ENCODE measurements at places on chromosomes 11 and 22. TPM values are rescaled to one million over a fixed set of nuclear protein-coding genes. Genes with fewer than 3 reads are reported as not detected.

- peaks cover 41% of the 10 kb centered on the region for H3K4me1 ChIP-seq
- DNase-seq = no peak
- no peak overlapping the region for H3K4me3 ChIP-seq
- H3K27me3 ChIP-seq = no peaks in the 10 kb centered on the region
- H3K36me3 ChIP-seq = no peaks in the 10 kb centered on the region
- H3K27ac ChIP-seq = peak overlapping the region; percentile 86
These were observed 3.2 kb downstream of the SCGB1A1 start for GRCh38 chr11:62421996-62422395.

- no peak overlapping the region for H3K27ac ChIP-seq
- H3K36me3 ChIP-seq = no peaks in the 10 kb centered on the region
- H3K27me3 ChIP-seq = no peaks in the 10 kb centered on the region
These were observed 40.5 kb upstream of the DDI1 start for GRCh38 chr11:103995896-103996295.

GRCh38 chr22:49169074-49169744 lies 658.5 kb downstream of the BRD1 start:
- no peaks in the 10 kb centered on the region for H3K4me1 ChIP-seq
- H3K27ac ChIP-seq = no peak overlapping the region
- no peaks in the 10 kb centered on the region for H3K27me3 ChIP-seq

DAGLA gene
- 1.5 TPM for total RNA-seq

GRCh38 chr22:20434264-20434751 lies 3.3 kb downstream of the SCARF2 start:
- no peak overlapping the region for H3K27ac ChIP-seq
- DNase-seq = no peak
- peaks cover 64% of the 10 kb centered on the region for H3K4me1 ChIP-seq
- no peaks in the 10 kb centered on the region for H3K27me3 ChIP-seq
- H3K36me3 ChIP-seq = no peaks in the 10 kb centered on the region
- no peak overlapping the region for H3K4me3 ChIP-seq

LSP1 gene
- 32.7 TPM for total RNA-seq

DNA sequence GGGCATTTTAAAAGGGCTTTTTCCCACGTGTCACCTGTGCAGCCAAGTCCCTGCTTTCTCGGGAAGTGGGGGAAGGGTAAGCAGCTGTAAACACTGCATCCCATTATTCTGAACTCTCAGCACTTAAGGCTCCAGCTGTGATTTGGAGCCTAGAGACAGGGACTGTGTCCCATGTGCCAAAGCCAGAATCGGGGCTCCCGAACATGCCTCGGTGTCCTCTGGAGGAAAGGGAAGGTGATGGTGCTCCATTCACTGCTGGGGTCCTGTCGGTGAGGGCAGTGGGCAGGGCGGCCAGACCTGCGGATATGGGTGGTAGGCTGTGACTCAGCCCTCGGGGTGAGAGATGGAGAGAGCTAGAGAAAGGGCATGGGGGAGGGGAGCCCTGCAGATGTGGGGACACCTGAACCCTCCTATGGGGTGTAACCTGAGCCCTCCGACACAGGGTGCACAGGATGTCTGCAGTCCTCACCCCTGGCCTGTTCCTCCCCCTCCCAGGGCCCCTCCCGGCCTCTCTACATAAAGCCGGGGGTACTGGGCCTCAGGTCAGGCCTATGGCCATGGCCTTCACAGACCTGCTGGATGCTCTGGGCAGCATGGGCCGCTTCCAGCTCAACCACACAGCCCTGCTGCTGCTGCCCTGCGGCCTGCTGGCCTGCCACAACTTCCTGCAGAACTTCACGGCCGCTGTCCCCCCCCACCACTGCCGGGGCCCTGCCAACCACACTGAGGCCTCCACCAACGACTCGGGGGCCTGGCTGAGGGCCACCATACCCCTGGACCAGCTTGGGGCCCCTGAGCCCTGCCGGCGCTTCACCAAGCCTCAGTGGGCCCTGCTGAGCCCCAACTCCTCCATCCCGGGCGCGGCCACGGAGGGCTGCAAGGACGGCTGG lies 31.8 kb downstream of the CAPN1 start:
- H3K4me3 ChIP-seq = no peak overlapping the region
- no peaks in the 10 kb centered on the region for H3K4me1 ChIP-seq
- H3K36me3 ChIP-seq = no peaks in the 10 kb centered on the region
- H3K27me3 ChIP-seq = no peaks in the 10 kb centered on the region
